Kidney tubule cell (primary cell): ENCODE measurements at places on chromosomes 1 and 21.

GRCh38 chr1:219726480-219727272 is 113.8 kb upstream of the ZC3H11B start:
- DNase-seq: no peak

GRCh38 chr1:62209931-62210595 is 15.4 kb downstream of the L1TD1 start:
- peak; percentile 46 for DNase-seq

DNA sequence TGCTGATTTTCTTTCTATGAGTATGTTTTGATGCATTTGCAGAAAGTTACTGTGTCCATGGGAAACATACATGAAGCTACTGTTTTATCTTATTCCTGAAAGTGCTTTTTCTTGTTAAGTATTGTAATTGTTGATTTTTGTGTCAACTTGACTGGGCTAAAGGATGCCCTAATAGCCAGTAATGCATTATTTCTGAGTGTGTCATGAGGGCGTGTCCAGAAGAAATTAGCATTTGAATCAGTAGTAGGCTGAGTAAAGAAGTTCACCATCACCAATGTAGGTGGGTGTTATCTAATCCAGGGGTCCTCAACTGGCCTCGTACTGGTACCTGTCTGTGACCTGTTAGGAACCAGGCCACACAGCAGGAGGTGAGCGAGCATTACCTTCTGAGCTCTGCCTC is 760.2 kb downstream of the PLA2G4A start:
- DNase-seq: no peak

DNA sequence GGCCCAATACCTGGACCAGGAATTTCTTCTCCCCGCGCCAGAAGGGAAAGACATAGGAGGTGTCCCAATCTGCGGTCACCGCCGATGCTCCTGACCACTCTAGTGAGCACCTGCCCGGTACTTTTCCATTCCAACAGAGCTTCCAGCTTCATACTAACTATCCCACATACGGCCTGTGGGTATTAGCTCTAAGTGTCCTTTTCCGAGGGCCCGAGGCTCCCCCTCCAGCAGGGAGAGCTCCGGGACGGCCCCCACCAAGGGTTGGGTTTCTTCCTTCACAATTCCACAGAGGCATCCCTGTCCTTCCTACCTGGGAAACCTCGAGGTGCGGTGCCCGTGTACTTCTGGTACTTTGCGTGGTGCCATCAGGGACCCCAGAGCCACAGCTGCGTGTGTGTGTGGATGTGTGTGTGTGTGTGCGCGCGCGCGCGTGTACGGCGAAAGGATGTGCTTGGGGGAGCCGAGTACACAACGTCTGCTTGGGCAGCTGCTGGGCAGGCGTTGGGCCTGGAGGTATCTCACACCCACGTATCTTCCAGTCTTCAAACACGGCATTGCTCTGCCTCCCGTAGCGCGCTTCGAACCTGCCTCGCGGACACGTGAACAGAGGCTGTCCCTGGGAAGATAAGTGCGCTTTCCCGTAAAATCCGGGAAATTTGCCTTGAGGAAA is 2.4 kb upstream of the SIM2 start:
- peak; percentile 55 for DNase-seq

DNA sequence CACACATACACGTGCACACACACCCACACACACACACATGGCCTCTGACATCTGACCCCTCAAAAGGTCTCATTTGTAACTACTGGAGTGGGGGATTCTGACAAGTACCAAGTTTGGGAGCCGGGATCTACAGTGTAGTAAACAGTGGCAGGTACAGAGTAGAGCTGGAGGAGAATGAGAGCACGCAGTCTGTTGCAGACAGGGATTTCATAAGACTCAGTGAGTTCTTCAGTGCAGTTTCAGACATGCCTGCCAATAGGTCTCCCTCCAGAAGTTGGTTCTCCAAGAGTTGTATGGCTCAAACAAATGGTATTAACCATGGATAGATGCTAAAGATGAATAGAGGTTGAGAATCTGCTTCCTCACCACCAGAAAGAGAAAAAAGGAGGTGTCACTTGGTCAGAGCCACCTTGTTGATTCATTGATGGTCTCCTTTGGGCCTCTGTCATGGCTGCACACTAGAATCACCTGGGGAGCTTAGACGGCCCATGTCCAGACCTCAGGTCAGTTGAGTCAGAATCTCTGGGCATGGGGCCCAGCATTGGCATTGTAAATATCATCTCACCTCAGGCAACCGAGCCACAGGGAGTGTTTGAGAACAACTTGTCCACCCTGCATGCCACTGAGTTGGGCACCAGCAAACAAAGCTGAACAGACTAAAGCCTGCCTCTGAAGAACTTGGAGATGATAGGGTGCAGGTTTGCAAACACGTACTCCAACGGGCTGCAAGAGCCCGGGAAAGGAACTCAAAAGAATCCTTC is 122.1 kb downstream of the EDEM3 start:
- no peak for DNase-seq

- DNase-seq: no peak
Observed at GRCh38 chr1:11634365-11635192, 19.6 kb downstream of the FBXO2 start.

- no peak for DNase-seq
Observed at GRCh38 chr1:207346513-207346912, 25.0 kb downstream of the CD55 start.

DNA sequence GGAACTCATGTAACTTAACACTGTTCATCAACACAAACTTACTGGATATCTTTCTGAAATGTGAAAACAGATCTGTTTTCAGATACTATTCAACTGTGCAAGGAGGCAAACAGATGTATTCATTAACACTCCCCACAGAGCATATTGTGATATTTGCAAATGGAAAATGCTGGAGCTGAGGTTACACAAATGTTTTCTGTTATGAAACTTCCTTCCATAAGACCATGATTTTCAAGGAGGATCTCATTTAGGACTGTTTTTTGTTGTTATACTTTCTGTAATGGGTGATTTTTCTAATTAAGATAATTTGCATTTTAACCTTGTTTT is 56.1 kb downstream of the GABPA start:
- no peak for DNase-seq

DNA sequence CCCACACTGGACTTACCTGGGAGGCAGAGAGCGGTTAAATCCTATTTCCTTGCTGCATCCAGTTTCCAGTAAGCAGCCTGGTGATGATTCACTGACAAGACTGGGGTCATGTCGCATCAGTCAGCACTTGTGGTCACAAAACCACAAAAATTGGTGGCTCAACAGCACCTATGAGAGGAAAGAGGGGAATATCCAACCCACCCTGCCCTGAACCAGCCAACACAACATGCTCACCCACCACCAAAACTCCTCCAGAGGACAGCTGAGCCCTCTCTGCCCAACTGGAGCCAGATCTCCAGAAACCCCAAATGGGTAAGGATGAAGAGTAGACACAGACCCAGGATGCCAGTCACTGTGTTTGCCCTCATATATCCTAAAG is 64.0 kb downstream of the CD46 start:
- DNase-seq: peak; percentile 90

DNA sequence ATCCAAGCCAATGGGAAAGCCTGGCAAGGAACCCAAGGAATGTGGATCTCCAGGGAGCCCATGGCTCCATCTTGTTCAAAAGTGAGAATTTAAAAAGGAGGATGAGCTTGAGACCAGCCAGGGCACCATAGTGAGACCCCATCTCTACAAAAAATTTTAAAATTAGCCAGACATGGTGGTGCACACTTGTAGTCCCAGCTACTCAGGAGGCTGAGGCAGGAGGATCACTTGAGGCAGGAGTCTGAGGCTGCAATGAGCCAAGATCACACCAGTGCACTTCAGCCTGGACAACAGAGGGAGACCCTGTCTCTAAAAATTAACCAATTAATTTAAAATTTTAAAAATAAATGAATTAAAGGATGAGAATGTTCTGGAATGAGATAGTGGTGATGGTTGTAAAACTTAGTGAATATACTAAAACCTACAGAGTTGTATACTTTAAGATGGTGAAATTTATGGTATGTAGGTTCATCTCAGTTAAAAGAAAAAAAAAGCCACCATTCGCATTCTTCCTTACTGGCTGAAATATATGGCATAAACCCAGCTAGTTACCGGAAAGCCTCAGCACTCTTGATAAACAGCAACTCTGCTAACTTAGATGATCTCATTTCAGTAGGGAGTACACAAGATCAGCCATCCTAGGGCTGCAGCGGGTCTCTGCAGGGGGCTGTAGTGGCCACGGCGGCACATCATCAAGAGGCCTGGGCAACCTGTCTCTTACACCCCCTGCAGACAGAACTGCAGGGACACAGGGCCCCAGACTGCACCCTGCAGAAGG is 48.3 kb upstream of the H6PD start:
- DNase-seq: no peak

- DNase-seq: no peak
Observed at GRCh38 chr21:36976228-36976861, 9.9 kb upstream of the HLCS start.

DNA sequence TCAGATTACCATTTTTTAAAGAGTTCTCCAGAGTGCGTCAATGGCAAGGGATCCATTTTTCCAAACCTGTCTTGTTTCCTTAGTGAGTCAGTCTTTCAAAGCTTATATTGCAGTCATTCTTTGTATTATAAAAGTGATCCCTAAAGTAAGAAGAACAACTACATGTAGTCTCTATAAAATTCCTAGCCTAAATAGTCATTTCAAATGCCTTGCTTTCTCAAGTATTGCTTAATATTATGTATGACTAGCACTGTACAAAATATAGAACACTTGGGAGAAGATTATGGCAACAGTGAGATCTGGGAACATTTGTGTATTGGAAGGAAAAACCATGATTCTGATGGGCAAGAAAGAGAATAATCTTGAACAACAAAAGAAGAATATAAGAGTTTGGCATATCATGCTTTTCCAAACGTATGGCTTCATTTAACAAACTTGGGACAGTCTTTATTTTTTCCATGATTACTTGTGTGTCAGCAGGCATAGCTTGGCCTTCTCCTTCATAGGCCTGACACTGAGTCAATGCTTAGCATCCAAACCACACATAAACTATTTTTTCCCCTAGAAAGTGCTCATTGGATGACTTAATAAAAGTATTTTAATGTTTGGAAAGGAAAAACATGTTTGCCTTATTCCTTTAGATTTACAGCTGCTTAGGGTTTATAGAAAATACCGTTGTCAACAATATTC is 547.4 kb downstream of the LTN1 start:
- no peak for DNase-seq

GRCh38 chr1:25140073-25140797 is 92.1 kb downstream of the SYF2 start:
- peak; percentile 3 for DNase-seq

DNA sequence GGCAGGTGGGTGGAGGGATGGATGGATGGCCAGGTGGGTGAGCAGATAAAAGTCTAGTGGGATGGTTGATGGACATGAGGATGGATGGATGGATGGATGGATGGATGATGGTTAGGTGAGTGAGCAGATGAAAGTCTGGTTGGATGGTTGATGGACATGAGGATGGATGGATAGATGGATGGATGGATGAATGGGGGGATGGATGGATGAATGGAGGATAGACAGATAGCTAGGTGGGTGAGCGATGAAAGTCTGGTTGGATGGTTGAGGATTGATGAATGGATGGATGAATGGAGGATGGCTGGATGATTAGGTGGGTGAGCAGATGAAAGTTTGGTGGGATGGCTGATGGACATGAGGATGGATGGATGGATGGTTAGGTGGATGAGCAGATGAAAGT is 9.0 kb upstream of the ARHGEF19 start:
- DNase-seq: no peak

DNA sequence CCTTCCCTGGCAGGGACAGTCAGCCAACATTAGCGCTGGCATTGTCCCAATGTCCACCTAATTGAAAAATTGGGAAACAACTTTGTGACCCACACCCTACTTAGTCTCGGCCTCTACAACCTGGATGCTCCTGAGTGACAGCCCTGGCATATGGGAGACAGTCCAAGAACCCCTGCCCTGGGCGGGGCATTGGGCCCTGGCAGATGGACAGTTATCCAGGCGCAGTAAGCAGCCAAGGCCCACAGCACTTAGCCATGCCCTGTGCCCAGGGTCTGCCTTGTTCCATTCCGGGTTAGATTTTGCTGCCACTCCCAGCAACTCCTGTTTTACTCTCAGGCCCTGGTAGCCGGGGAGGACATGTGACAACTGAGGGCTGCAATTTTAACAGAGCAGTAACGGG is 50.3 kb downstream of the NFASC start:
- no peak for DNase-seq

DNA sequence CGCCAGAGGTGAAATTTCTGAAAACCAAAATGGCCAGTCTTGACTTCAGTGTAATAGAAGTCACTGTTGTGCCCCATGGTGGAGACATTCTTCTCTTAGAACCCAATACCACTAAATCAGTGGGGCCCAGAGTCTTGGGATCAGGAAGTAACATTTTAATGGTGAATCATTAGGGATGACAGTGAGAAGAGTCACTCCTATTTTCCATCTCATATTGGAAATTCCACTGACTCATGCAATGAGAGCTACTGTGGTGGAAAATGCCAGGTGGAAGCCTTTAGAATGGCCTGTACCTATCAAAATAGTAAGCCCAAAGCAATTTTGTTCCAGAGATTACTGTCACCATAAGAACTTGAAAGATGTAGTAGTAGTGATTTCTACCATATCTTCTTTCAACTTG is 20.6 kb upstream of the PPM1J start:
- peak; percentile 97 for DNase-seq

DNA sequence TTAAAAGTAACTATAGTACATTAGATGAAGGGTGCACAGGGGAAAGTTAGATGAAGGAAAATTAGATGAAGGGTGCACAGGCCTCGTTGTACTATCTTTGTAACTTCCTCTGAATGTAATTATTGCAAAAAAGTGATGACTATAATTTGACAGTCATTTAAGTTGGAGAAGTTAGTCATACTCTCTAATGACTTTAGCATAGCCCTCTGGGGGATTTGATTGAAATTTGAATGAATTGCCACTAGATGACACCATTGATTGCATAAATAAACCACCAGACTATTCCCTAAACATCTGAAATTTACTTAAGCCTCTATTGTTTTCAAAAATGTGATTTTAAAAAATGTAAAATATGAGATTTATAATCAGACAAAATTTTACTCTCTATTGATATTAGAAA is 102.6 kb downstream of the TPR start:
- DNase-seq: no peak

DNA sequence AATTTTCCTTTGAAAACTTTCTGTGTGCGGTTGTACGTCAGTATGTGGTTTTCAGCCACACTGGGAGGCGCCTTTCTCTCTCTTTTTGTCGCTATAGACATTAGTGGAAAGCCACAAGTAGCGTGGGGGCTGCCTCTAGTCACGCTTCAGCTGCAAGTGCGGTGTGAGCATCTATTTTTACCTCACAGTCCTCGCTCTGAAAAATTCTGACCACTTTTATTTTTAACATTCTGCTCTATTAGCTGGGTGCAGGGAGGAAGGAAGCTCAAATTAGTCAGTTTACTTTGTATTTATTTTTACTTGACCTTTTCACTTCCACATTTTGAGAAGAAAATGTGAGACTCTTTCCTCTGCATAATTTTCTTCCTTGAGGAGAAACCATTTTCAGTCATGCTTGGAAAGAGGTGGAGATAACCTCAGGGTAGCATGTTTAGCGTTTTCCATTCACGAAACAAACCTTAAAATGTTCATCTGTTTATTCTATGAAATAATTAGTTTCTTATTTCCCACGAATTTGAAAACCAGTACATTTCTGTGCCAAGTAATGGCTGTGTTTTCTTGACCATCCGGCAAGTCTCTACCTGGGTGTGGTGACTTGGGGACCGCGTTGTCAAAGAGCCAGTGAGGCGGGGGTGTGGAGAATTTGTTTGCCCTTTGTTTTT is 35.6 kb downstream of the ADARB1 start:
- DNase-seq: peak; percentile 13
